ENCODE measurements at places on chromosomes 12 and 14. TPM values are rescaled to one million over a fixed set of nuclear protein-coding genes. Genes with fewer than 3 reads are reported as not detected.

TMPO gene
- 355 TPM for total RNA-seq

BTBD7 gene
- total RNA-seq, result 15.9 TPM

PKP2 gene
- total RNA-seq, result 3.6 TPM

AGAP2 gene
- 0.03 TPM for total RNA-seq

ANKS1B gene
- 36.8 TPM for total RNA-seq

UNG gene
- 97.2 TPM for total RNA-seq

IGF1 gene
- total RNA-seq, result not detected

PAX9 gene
- 16.7 TPM for total RNA-seq

PRICKLE1 gene
- total RNA-seq, result 2.4 TPM

TAS2R19 gene
- total RNA-seq, result 9.0 TPM

RAPGEF3 gene
- 0.83 TPM for total RNA-seq

ENDOU gene
- total RNA-seq, result not detected

COQ10A gene
- total RNA-seq, result 13.4 TPM

LMNTD1 gene
- 0.57 TPM for total RNA-seq

PTPRB gene
- 1.6 TPM for total RNA-seq

CD9 gene
- total RNA-seq, result 83.5 TPM

FAM90A1 gene
- 0.17 TPM for total RNA-seq

GRCh38 chr14:65846196-65846868, 433.8 kb downstream of the FUT8 start:
- DNase-seq, result no peak

- DNase-seq, result no peak
Observed at GRCh38 chr14:32304296-32304695, 24.8 kb upstream of the AKAP6 start.

DNA sequence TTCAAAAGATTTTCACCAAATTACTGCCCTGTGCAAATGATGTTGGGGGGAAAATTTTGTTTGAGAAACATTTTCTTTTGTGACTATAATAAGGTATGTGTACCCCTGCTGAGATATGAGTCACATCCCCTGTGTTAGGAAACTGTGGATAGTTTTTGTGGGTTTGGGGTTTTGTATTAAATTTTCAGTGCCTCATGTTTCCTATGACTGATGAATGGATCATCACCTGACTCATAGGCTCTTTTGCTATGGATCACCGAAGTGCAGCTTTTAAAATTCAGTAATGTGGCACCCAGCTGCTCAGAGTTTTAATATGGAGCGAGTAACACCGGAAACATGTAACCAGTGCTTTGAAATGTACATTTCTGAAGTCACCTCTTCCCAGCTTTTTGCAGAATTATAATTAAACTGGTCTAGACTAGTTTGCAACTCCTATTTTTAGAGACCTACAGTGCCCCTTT, 167.4 kb upstream of the HMGA2 start:
- DNase-seq, result peak; percentile 96

DNA sequence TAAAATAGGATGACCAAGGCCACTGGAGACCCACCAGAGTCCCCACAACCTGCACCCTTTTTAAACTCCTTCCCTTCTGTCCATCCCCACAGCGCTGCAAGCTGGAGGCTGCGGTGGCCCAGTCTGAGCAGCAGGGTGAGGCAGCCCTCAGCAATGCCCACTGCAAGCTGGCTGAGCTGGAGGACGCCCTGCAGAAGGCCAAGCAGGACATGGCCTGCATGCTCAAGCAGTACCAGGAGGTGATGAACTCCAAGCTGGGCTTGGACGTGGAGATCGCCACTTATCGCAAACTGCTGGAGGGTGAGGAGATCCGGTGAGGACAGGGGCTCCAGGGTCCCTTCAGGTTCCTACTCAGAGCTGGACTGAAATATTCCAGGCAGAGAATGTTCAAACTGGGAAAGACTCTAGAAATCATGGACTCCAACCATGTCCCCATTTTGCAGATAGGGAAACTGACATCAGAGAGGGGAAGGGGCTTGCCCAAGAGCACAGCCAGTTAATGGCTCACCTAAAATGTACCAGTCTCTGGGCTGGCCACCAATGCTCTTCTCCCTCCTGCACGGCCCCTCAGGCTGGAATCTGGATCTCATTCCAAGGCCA, 17.2 kb downstream of the KRT85 start:
- no peak for DNase-seq

DNA sequence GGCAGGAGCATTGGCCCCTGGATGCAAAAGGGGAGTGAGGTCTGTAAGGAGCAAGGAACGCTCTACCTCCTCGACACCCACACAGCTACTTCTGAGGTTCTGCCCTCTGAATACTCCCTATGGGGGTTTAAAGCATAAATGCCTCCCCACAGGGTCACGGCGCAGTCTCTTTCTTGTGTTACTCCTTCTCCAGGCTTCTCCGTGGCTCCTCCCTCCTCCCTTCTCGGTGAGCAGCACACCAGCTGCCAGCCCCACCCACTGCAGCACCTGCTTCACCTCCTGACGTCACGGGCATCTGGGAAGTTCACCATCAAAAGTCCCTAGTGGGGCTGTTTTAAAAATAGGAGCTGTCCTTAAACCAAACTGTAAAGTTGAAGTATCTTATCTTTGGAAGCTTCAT, 67.3 kb downstream of the SPTB start:
- DNase-seq, result no peak

DNA sequence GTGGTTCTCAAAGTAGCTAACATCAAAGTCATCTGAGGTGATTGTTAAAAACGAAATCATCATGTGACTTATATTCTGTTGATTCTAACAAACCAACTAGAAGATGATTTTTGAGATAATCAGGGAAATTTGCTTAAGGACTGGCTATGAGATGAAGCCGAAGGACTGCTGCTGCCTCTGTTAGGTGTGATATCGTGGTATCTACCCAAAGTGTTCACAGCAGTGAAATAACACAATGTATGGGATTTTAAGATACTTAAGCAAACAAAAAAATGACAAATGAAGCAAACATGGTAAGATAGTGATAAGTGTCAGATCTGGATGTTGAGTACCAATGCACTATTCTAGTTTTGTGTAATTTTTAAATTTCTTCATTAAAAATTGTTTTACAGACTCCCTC, 59.1 kb downstream of the GXYLT1 start:
- no peak for DNase-seq

DNA sequence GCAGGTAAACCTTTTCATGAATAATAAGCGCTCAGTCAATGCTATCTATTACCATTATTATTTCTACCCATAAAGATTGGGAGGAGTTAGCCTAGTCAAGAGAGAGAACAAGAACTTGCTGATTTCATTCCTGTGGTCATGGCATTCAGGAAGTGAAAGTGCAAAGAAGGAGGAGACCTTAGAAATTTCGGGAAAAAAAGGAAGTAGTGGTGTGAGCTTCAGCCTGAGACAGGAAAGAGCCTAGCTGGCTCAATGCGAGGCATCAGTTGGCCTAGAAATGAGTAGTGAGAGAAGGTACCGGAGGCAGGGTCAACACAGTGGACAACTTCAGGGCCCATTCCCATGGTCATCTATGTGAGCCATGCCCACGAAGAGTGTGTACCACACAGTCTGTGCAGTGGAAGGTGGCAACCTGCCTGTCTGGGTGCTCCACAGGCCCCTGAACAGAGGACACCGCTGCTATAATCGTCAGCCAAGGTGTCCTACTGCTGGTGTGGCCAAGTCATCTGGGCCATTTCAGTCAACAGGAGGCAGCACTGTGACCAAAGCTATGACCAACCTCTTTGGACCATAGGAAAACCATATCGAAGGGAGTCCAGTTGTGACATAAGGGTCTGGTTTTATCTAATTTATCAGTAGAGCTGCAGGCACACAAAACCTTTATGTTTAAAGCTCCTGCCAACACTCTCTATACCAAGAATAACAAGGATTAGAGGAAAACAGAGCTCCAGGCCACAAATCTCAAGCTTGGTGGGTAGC, 16.2 kb upstream of the STON2 start:
- DNase-seq, result no peak

GRCh38 chr14:44531658-44532057, 24.6 kb upstream of the FSCB start:
- peak; percentile 41 for DNase-seq

DNA sequence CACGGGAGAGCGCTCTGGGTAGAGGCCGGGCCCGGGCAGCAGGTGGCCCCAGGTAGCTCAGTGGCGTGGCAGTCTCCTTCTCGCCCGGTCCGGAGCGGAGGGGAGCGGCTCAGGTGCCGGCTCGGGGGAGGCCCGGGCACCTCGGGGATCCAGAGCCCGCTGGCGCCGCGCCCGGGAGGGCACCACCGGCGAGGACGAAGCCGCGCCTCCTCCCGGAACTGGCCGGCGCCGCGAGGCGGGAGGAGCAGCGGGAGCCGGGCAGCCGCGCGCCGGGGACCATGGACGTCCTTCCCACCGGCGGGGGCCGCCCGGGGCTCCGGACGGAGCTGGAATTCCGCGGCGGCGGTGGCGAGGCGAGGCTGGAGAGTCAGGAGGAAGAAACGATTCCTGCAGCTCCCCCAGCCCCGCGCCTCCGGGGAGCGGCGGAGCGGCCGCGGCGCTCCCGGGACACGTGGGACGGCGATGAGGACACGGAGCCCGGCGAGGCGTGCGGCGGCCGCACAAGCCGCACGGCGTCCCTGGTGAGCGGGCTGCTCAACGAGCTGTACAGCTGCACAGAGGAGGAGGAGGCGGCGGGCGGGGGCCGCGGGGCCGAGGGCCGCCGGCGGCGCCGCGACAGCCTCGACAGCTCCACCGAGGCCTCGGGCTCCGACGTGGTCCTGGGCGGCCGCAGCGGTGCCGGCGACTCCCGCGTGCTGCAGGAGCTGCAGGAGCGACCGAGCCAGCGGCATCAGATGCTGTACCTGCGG, 21.5 kb upstream of the GNS start:
- peak; percentile 51 for DNase-seq

GRCh38 chr14:55593698-55594097, 13.7 kb downstream of the KTN1 start:
- no peak for DNase-seq

DNA sequence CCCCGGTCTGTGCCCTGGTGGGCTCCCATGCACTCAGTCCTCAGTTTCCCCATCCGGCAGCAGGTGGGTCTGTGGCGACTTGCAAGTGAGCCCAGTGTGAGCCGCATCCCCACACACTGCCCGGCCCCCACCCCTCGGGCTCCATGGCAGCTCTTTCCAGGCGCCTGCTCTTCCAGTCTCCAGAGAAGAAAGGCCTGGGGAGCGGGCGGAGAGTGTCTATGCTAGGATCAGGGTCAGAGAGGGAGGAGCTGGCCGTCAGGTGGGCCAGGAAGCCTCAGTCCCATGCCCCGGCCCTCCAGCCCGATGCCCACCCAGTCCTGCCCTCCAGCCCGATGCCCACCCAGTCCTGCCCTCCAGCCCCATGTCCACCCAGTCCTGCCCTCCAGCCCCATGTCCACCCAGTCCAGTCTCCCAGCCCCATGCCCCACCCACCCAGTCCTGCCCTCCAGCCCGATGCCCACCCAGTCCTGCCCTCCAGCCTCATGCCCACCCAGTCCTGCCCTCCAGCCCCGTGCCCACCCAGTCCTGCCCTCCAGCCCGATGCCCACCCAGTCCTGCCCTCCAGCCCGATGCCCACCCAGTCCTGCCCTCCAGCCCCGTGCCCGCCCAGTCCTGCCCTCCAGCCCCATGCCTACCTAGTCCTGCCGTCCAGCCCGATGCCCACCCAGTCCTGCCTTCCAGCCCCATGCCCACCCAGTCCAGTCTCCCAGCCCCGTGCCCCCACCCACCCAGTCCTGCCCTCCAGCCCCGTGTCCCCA, 49.2 kb downstream of the FBRSL1 start:
- DNase-seq, result no peak

- no peak for DNase-seq
Observed at GRCh38 chr14:39763402-39763890, 331.2 kb upstream of the FBXO33 start.

DNA sequence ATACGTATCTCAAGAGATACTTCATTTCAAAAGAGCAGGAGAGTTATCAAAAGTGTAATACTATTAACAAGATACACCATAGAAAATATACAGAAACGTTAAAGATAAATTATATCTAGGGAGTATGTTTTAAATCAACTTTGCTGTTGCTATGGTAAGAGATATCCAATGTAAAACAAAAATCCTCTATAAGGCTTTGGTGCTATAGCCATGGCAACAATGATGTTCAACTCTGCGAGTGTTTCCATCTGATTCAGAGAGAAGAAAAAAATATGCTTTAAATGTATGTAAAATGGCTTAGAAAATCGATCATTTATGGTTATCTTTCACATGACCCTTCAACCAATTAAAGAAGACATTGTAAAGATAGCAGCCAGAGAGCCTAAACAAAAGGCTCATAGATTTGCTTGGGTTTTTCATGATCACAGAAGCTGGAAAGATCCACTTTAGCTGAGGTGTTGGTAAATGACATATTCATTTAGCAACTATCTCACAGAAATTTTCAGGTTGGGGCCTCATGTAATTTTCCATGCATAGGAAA, 387.0 kb upstream of the GARIN6 start:
- no peak for DNase-seq

GRCh38 chr14:95291859-95292542, 27.7 kb downstream of the CLMN start:
- DNase-seq, result peak; percentile 90

DNA sequence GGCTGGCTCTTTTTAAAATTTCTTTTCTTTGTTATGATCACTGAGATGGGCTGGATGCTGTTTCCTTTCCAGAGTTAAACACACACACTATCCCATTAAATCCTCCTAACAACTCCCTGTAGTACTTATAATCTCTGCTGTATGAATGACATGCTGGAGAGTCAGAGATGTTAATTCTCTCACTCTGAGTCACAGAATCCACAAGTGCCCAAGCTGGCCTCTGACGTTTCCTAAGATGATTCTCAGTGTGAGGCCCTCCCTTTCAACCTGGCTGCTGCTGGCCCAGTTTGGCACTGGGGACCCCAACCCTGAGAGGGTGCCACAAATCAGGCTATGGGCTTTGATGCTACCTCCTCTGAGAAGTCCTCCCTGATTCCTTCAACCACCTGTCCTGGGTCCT, 5.4 kb downstream of the NOS1 start:
- DNase-seq, result peak; percentile 74

GRCh38 chr14:100703386-100704220, 23.1 kb upstream of the DLK1 start:
- DNase-seq, result no peak

DNA sequence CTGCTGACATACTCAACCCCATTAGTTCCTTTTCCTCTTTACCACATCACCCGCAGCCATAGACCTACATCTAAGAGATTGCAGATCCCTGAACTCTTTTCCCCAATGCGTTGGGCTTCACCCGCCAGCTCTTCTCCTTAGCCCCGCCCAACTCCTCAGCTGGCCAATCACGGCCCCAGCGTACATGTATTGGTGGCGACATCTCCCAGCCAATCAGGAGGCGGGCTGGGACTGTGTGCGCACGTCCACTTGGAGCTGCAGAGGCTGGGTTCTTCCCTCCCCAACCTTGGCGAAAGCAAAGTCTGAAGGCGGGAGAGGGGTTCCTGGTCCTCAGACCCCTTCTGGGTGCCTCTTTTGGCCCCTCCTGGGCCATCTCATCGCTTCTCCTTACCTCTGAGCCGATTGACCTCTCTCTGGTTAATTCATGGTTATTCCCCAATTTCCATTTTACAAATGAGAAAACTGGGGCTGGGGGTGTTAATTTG, 11.0 kb downstream of the PDE1B start:
- peak; percentile 94 for DNase-seq

GRCh38 chr12:45933504-45933903, 56.9 kb downstream of the SCAF11 start:
- DNase-seq, result no peak

GRCh38 chr12:122474324-122474716, 26.4 kb downstream of the ZCCHC8 start:
- no peak for DNase-seq

GRCh38 chr14:61197416-61197815, 83.7 kb downstream of the TMEM30B start:
- DNase-seq, result no peak
